ENCODE measurements at places on chromosomes 7 and 10.

DNA sequence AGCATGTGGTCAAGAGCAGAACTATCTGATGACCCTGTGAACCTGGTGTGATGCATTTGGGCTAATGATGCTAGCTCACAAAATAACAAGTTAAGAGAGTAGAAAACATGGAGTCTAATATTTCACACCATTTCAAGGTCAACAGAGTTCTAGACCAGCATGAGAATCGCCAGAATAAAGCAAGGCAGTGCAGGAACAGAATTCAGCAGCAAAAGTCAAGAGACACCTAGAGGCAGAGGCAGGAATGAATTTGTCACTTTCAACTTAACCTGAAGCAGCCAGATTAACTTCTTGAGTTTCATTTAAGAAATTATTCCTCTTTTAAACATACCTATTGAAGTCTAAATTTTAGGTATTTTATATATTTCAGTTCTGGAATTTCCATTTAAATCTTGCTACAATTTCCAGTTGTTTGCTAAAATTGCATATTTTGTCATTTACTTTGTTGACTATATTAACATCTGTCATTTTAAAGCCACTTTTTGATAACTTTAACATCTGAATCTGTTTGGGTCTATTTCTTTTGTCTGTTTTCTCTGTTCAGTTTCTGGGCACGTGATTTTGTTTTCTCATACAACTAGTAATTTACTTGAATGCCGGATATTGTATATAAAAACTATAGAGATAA is 44.2 kb upstream of the PRSS58 start:
- DNase-seq: no peak

DNA sequence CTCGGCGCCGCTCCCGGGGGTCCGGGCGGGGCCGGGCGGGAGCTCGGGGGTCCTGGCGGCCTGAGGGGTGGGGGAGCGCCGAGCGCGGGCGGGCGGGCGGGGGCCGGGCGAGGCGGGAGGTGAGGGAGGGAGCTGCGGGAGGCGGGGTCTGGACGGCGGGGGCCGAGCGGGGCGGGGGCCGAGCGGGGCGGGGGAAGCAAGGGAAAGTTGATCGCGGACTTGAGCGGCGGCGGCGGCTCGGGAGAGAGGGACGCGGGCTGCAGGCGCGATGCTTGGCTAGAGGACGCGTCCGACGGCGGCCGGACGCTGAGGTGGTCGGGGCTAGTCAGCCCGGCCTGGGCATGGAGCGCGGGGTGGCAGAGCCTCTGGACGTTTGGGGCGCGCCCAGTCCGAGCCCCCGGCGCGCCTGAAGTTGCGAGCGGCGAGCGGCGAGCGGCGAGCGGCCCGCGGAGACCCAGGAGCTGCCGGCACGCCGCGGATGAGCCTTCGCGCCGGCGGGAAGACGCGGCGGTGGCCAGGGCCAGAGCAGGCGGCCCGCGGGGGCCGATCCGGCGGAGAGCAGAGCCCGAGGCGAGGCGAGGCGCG is at the start of gene CDH23:
Gene CDH23 (plus strand): TSS at position 210 of the 585 bp plus-strand sequence. CDS start 42,912 bp downstream, outside the sequence.
- no peak for DNase-seq

DNA sequence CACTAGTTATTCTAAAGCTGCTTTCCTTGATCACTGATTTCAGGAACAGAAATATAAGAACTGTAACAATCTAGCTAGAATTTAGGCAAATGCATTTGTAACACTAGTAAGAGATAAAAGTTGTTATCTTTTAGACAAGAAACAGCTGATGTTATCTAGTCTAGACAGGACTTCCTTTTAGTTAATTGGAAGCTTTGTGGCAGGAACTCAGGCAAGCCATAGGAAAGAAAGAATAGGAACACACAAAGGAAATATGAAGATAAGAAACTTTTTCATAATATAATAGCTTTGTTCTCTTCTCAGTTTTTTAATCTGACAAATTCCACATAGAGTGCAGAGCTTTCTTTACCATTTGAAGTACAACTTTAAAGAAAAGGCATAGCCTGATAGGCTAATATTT is 59.0 kb upstream of the AGR3 start:
- no peak for DNase-seq

- no peak for DNase-seq
Observed at GRCh38 chr7:158979635-158980351, 123.4 kb downstream of the DYNC2I1 start.

DNA sequence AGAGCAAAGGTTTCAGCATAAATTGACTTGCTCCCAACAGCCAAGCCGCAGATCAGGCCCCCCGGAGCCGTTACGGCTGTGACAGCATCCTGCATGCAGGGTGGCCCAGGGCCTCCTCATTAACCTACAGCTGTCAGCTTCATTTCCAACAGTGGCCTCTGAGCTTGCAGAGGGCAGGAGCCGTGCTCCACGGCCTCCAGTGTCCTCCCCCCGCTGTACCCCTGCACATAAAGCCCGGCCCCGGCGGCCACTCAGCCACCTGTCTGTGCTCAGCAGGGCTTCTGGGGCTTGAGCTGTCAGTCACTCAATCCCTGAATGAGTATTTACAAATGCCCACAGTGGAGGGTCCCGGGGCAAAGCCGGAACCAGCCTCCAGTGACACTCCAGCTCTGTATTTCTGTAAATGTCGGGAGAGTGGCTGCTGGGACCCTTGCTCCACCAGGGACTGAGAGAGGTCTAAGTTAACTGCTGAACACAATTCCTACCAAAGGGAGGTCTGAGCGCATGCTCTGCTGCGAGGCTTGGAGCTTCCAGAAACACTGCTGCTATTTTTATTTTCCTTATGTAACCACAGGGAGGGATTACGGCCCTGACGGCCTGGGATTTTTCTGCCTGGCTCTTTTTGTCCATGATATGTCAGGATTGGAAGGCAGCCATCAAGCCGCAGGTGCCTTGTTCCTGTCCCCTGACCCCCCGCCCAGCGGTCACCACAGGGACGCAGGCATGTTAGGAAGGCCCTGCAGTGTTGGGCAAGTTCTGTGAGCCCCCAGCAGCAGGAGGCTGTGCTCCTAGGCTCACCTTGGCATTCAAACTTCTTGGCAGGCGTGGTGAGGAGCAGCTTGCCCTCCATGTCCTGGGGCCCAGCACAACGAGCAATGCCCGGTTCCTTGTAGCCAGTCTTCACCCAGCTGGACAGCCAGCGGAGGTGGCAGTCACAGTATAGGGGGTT is 165.0 kb downstream of the SLIT1 start:
- no peak for DNase-seq

DNA sequence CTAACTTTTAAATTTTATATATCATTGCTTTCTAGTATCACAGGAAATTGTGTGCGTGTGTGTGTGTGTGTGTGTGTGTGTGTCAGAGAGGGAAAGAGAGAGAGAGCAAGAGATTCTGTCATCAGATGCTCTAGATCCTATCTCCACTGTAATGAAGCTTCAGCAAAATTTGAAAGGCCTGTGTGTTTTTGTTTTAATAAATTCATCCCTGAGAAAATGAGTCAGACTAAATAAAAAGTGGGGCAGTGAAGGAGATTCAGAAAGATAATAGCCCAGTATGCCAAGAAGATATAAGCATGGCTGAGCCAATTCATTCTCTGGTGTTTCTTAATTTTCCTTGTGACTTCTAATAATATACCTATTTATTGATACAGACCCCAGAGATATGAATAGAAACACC is 184.2 kb upstream of the TMEM196 start:
- no peak for DNase-seq

GRCh38 chr7:1669954-1670893 is at the start of gene ELFN1:
ELFN1 (plus strand) TSS chr7:1670277; CDS start chr7:1744597, 74,320 bp downstream.
- DNase-seq: no peak

DNA sequence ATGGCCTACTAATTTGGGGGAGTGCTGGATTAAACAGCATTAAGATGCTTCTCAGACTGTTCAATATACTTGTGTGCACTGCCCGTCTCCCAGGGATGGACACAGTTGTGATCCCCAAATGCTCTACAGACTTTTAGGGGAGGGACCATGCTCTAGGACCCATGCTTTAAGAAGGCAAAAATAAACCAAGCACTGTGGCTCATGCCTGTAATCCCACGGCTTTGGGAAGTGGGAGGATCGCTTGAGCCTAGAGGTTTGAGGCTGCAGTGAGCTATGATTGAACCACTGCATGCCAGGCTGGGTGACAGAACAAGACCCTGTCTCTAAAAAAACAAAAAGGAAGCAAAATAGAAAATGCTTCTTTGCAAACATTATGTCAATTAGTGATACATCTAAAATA is 102.6 kb downstream of the VOPP1 start:
- DNase-seq: no peak

- no peak for DNase-seq
Observed at GRCh38 chr7:101846800-101847538, 29.5 kb downstream of the CUX1 start.

- DNase-seq: no peak
Observed at GRCh38 chr7:111238886-111239285, 148.0 kb downstream of the LRRN3 start.

- no peak for DNase-seq
Observed at GRCh38 chr10:131739206-131739605, 161.6 kb upstream of the PPP2R2D start.

Data from NCI-H2029 treated with DMSO at 0.1 percent for 48 hours (cell line).